ENCODE measurements at places on chromosomes 1 and 21.

DNA sequence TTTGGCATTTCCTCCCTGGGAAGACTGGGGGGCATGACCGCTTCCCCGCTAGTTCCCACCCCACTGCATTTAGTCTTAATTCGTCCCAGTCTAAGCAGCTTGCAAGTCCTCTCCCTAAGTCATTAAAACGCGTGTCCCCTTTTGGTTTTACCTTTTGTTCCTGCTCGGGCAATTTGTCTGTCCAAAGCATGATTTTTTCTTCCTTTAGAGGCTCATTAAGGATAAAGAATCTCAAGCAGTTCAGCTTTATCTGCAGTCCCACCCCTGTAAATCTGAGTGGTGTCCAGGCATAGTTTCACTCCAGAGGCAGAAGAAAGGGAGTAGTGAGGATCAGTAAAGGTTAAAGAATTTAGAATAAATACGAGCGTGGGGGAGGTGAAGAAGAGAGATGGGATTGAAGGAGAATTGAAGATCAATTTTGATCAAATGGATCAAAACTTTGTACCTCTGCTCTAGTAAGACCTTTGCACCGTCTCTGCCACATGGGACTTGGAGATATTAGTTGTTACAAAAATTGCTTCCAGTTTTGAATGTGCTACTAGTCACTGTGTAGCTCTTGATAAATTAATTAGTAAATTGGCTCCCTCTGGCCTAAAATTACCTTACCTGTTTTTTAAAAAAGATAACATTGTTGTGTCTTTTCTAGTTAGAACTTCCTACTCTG, 989 bp upstream of the ETV3 start:
- no peak for DNase-seq

- no peak for DNase-seq
These were observed 21.5 kb downstream of the PDPN start for GRCh38 chr1:13605159-13605558.

GRCh38 chr1:68767941-68768340, 271.1 kb upstream of the DEPDC1 start:
- DNase-seq, result no peak

GRCh38 chr1:12143631-12144155, 23.1 kb upstream of the TNFRSF1B start:
- peak; percentile 100 for DNase-seq

DNA sequence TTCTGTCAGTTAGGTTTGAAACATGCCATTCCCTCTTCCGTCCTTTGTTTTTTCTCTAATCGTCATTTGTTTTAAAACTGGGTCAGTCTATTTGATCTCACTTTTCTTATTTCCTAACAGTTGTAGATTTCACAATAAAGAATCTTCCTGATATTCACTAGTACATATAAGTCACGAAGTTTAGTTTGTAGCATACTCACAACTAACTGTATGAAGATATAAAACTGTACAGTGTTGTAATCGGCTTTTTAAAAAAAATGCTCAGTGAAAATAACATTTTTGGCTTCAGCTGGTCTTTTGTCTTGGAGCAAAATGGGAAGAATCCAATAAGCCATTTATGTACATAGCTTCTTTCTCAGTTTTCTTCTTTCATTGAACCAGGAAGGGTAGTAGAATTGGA, 78.3 kb downstream of the NCAM2 start:
- DNase-seq, result no peak

- no peak for DNase-seq
These were observed 4.6 kb upstream of the BTG2 start for GRCh38 chr1:203300441-203301330.

GRCh38 chr1:20684651-20685050, 23.5 kb upstream of the DDOST start:
- no peak for DNase-seq

DNA sequence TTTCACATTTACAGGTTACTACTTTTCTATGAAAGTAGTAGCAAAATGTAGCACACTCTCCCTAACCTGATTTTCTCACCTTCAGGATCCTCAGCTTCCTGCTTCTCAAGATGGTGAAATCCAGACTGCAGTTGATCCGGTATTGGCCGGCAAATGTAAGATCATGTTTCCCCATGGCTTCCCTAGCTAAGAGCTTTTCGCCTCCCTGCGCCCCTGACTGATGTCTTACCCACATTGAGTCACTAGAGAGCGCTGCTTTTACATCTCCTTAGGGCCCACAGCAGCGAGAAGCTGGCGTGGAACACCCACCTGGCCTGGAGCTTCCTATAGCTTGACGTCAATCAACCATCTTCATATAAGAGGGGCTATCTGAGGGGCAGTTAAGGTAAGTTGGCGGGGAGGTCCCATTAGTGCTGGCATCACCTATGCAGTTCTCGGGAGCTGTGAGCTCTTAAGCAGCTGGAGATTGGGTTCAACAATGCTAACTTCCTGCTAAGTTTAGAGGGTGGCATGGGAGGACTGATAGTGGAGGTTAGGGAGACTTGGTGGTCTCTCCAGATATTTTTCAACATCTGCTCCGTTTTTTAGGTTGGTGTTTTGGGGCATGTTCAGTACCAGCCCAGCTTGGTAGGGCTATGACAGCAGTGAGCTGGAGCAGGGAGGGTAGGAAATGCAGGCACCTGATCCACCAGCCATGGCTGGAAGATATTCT, 5.5 kb downstream of the PTPN7 start:
- no peak for DNase-seq

DNA sequence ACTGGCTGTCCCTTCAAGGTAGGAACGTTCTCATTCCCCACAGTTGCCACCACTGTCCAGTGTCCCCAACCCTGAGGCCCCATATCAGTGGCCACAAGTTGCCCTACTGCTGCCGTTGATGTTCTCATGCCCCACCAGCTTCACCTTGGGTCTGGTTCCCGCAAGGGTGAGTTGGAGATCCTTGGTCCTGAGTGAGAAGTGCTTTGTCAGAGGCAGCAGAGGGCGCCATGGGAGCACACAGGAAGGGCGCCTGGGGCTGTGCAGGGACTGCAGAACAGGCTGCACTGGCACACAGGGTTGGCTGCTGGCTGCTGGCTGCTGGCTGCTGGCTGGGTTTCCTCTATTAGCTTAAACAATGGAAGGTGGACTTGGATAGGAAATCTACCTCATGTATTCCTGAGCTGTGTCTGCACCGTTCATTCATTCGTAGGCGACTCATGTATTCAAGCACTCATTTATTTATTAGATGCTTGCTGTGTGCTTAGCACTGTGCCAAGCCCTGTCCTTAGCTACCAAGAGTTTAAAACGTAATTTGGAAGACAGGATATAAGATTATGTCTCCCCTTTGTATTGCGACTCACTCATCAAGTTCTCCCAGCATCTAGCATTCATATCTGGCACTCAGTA, 2.1 kb upstream of the S100A9 start:
- DNase-seq, result peak; percentile 85

DNA sequence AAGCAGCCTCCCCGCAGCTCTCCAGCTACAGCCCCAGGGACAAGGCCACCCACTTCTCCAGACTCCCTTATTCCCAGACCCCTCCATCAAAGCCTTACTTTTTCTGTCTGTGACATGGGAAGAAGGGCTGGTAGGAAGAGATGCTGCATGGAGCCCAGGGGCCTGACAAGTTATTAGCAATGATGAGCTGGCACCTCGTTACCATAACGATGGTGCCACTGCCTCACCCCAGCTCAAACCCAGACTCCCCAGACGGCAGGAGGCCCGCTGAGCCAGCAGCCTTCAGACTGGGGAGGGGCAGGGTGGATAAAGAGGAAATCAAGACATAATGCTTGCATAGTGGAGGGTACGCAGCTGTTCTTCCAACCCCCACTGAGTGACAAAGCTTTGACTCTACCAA, 3.3 kb downstream of the DLGAP3 start:
- DNase-seq, result no peak

DNA sequence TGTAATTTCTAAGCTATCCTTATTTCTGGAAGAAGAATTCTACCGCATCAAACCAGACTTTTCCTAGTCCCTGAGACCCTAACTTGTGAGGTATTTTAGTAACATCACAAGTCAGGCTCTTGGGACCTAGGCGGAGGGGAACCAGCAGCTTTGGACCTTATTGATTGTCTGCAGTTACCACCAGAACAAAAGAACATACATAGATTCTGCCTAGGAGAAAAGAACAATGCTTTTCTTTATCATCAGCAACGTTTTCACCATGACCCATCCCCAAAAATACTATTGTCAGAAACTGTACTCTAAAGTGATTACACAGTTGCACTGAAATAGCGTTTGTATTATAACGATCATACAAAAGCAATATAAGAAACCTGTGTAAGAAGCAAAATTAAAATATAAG, 860.4 kb downstream of the USP25 start:
- DNase-seq, result no peak

DNA sequence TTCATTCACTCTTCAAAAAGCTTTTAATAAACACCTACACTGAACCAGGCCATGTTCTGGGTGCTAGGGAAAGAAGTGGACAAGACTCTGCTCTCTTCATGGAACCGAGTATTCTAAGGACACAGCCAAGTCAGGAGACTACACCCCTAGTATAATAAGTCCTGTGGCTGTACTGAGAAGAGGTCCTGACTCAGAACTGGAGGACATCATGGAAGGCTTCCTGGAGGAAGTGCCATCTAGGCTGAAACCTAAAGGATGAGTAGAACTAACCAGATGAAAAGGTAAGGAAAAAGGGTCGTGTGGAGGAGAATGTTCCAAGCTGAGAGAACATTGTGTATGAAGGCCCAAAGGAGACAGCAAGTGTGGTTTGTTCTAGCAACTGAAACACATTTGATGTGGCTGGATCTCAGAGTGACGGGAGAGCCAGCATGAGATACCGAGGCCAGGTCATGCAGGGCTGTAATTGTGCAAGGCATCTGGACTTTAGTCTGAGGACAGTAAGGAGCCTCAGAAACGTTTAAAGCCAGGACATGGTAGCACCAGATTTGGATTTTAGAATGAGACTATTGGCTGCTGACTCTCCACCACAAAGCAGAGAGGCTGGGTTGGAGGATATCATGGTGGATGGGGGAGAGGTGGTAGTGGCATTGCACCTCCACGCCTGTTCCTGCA, 82.5 kb downstream of the LRRN2 start:
- DNase-seq, result no peak

DNA sequence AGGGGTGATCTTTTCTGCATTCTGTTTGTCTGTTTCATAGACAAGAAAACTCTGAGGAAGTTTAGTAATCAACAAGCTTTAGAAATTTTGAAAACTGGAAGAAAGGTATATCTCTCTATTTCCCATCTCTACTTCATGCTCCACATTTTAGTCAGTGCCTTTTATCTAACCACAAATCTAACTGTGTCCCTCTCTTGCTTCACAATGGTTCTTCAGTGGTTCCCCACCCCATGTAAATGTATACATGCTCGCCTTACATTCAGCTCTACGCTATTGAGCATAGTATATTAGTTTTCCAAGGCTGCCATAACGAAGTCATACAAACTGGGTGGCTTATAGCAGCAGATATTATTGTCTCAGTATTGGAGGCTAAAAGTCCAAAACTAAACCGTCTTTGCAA, 14.4 kb upstream of the SAMSN1 start:
- no peak for DNase-seq

GRCh38 chr1:30616759-30617158, 106.6 kb downstream of the MATN1 start:
- no peak for DNase-seq

DNA sequence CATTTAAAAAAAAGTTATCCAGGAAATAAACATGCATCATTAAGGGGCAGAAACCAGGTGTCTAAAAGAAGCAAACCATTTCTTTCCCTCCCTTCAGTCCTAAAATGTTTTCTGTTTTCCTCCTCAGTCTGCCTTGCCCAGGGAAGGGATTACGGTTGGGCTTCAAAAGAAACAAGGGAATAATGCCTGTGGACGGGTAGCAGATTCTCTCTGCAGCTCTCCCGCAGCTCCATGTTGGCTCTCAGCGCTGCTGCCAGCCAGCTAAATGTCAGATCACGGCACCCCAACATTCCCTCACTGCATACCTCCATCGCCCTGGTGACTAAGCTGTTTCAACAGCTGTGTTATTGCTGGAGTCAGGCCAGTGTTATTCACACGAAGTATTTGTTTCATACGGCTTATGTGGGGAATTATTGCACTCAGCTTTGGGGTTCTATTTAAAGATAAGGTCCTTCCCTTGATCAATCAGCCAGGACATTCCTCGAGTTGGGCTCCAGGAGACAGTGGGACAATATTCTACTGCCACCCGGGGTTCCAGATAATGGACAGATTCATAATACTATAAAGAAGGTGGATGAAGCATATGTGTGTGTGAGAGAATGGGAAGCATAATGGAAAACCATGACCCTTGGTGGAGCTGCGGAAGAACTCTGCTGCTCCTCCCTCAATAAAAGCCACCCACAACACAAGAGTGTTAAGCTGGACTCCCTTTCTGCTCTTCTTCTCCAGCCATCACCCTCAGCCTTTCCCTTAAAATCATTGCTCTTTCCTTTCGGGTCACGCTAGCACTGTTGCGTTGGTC, 58.2 kb downstream of the WLS start:
- no peak for DNase-seq

GRCh38 chr1:110746644-110747259, 72.0 kb upstream of the KCNA3 start:
- peak; percentile 33 for DNase-seq

DNA sequence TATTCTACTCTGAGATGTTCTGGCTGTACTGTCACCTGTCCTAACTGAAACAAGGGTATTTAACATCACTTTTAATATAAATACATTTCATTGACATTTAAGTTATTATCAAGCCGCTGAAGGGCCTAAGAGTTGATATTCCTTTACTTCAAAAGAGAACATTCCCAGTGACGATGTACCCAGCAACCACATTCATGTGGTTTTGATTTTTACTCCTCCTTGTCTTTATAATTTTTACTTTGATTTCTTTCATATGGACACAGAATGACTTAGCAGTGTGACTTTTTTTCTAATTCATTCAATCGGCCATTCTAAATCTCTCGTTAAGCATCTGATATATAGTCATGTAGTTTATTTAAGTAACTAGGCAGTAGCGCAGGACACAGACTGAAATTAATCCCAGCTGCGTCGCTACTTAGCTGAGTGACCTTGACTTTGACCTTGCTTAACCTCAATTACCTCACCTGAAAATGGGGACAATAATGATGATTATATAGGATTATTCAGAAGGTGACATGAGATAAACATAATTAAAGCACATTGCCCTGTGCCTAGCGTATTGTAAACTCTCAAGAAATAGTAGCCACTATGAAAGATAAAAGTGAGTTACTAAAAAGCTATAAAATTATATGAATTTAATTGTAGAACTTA, 476.6 kb downstream of the SETD4 start:
- no peak for DNase-seq

DNA sequence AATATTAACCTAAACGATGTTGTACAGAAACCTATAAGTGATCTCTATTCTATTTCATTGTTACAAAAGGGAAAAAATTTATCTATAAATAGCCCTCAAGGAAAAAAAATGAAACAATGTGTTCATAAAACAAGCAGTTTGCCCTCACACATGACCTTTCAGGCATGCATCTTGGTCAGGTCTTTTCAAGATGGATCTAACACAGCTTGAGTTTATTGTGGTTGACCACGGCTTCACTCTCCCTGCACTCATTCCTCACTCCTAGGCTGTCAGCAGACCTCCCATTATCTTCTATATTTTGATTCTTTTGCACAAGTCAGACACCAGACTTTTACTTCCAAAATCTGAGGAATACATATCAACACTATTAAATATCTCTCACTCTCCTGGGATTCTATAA, 544.3 kb downstream of the KCNT2 start:
- DNase-seq, result no peak
